NCI-H1417 (cell line): ENCODE measurements at places on chromosomes 11 and 22.
A peak's percentile ranks its signal among the peaks of the same experiment; 100 is the strongest.

GRCh38 chr22:43592476-43592875, 180.7 kb downstream of the MPPED1 start:
- DNase-seq = peak; percentile 9

DNA sequence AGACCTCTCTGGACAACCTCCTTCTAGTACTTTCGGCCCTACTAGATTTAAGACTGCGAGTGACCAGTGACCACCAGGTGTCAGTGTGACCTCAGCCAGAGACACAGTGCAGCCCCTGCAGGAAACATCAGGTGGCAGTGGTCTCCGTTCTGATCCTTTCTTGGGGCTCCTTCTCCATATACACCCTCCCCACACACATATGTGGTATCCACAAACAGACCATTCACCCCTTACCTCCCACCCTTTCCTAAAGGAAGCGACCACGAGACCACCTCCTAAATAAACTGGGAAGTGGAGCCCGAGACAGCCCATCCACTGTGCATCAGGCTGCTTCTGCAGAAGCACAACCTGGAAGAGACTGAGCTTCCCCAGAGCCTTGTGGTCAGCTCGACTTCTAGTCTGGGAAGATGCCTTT, 38.5 kb upstream of the CYP2D6 start:
- DNase-seq = peak; percentile 77

- no peak for DNase-seq
Measured at GRCh38 chr11:41245704-41246398, 213.6 kb downstream of the LRRC4C start.

- DNase-seq = no peak
Measured at GRCh38 chr11:13695886-13696285, 27.4 kb downstream of the FAR1 start.

DNA sequence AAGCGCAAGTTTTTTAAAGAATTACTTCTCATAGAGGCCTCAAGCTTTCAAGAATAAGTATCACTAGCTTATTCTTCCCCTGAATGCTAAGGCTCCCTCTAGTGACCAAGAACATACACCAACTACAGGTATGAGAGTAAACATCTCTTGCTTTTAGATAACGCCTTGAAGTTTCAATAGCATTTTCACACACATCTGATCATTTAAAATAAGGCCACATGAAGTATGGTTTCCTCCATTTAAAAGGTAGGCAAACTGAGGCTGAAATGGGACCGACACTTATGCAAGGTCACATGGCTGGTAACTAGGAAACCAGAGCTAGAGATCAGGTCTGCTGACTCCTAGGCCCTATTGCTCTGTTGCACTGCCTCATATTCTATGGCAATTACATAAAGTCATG, 66.5 kb downstream of the CCDC34 start:
- peak; percentile 56 for DNase-seq

- DNase-seq = no peak
Measured at GRCh38 chr22:32082331-32082730, 39.3 kb downstream of the SLC5A1 start.

- no peak for DNase-seq
Measured at GRCh38 chr11:104763930-104764709, 134.1 kb downstream of the CASP12 start.

- DNase-seq = no peak
Measured at GRCh38 chr11:110028921-110029320, 64.3 kb upstream of the ZC3H12C start.

DNA sequence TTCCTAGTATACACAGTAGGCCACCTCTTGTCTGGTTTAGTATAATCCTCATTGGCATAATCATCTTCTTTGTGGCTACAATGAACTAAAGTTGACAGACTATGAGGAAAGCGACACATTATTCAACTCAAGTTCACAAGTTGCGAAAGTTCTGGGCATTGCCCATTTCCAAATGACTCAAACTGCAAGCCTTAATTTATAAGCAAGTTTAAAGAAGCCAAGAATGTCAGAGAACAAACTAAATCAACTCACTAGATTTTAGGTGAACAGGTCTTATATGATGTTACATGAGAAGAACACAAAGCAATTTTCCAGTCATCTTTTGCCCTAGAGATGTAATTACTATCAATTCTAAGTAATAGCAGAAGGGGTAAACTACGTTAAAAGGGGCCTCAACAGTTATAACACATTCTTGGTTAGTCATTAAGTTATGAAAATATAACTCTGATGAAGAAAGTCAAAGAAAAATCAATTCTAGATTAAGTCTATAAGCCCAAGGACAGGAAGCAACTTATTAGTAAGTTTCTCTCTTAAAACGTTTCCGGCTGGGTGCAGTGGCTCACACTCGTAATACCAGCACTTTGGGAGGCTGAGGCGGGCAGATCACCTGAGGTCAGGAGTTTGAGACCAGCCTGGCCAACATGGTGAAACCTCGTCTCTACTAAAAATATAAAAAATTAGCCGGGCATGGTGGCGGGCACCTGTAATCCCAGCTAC, 21.5 kb downstream of the PICALM start:
- DNase-seq = no peak

DNA sequence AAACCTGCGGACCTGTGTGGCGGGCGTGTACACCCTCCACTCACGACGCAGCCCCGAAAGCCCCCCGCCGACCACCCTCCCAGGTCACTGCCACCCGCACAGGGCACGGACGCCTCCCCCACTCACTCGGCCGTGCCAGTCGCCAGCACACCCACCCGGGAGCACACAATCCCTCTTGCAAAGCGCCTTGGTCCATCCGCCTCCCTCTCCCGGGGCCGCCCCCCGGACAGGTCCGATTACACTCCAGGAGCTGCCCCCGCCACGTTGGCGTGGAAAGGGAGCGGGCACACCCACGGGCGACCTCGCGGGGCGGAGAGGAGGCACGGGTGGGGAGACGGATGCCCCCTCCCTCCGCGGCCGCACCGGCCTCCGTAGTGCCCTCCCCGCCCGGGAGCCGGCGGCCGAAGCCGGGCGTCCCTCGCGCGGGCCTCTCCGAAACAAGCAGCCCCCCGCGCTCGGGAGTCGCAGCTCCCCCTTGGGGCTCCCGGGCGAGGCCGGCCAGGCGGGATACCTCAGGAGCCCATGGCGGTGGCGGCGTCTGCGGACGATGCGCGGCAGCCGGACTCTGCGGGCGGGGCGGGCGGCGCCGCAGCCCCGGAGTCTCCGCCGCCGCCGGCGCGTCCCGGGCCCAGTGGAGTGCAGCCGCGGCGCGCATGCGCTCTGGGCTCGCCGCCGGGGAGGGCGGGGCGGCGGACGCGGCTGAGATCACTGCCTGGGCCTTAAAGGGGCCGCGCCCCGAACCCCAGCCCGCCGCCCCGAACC, at the start of gene TMEM184B:
Gene TMEM184B (minus strand): TSS at position 638 of the 762 bp plus-strand sequence. CDS start 25,049 bp downstream, outside the sequence.
- peak; percentile 68 for DNase-seq

DNA sequence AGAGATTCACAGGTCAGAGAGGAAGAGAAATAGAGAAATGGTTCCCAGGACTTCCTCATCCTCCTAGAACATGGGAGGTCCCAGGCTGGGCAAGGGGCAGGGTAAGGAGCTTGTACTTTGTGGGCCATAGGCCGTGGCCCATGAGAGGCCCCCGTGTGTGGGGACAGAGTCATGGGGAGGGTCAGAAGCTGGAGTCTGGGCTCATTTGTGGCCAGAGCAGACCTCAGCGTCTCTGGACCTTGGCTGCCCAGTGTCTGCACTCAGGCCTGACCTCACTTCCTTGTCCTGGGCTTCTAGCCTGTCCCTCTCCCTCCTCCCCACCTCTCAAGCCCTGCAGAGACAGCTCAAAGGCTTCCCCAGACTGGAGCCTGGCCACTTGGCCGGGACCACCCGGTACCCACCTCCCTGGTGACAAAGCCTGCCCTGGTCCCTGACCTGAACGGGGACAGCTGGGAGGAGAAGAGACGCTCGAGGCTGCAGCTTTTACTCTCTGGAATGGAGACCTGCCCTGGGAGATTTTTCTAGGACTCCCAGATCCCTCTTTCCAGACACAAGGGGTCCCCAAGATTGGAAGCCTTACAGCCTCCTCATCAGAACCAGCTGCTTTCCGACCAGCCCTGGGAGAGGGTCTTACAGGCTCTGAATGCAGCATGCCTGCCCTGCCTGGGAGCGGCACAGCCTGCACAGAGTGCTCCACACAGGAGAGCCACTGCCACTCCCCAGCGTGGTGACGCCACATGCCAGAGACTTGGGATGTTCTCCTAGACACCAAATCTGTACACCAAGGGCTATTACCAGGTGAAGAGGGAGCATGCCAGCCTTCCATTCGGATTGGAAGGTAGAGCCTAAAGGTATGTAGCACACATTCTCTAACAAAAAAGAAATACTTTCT, 569.0 kb upstream of the B3GAT1 start:
- DNase-seq = no peak

DNA sequence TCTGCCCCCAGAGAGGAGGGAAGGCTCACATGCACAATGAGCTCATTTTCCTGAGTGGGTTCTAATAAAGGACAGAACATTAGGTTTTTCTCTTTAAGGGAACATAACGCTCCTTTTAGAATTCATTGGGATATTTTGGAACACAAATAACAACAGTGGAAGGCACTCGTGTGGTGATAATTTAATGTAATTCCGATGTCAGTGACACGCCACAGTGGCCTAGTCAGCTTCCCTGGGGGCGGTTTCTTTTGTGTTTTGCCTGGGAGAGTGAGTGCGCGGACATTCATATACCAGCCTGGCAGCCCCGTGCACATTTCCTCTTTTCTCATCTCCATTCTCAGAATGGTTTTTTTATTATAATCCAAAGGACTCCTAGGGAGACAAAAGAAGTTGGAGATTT, 41.1 kb downstream of the SEZ6L start:
- no peak for DNase-seq

GRCh38 chr22:45598596-45599217, 72.9 kb upstream of the ATXN10 start:
- no peak for DNase-seq

DNA sequence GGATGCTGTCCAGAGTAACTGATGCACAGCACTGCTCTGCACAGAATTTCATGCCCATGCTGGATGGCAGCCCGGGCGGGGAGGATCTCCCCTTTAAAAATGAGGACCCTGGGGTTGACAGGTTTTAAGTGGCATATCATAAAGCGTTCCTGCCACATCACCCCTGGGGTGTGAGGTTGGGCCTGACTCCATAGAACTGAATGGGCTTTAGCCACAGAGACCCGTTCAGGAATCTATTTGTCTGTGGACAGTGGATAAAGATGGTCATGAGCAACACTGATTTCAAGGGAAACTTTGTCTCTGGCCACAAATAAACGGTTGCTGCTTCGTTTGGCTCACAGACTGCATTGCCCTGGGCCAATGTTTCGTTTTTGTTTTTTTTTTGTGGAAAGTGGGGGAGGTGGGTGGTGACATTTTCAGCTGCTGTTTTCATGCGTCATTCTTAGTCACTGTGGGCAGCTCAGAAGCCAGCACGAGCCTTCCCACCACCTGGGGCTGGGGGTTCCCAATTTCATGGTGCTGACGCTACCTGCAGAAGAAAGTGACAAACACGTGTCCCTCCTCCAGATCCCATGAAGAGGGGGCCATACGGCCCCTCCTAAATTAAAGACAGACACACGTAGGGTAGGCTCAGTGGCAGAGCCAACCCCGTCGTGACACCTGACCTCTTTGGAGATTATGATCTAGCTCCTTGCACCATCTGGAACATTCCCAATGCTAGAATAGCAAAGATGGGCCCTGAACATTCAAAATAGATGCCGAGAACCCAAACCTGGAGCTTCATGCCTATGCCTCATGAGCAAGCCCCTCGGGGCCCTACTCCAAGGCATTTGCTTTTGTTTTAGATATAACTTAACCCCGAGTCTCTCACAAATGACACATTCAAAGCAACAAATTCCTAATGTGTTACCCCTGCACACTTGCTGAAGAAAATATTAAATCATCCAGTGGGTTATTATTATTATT, 54.8 kb upstream of the PHF21B start:
- DNase-seq = no peak

DNA sequence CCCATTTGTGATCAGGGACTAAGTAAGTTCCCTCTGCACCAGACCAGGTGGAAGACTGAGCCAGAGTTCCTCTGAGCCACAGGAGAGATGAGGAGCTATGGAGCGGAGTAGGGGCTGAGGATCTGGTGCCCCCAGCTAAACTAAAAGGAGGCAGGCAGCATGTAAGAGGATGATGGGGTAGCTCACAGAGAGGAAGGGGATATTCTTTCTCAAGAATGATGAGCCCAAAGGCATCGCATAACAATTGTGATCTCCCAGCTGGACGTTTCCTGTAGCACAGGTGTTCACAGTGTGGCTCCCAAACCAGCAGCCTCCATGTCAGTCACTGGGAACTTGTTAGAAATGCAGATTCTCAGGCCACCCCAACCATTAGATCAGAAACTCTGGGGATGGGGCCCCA, 24.4 kb downstream of the ADAMTS8 start:
- DNase-seq = no peak

DNA sequence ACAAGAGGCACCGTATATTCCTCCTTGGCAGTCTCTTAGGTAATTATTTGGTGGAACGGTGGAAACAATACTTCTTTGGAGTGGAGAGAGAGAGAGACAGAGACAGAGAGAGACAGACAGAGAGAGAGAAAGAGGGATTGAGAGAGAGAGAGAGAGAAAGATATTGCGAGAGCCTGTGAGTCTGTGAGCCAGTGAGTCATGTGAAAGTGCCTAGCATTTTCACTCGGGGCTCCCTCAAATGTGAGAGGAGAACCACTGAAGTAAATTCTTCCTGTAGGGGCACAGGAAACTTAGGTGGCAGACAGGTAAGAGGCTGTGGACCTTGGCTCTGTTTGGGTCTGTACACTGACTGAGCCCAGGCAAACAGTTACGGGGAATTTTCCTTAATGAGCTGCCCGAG, 31.6 kb upstream of the SNX19 start:
- no peak for DNase-seq

DNA sequence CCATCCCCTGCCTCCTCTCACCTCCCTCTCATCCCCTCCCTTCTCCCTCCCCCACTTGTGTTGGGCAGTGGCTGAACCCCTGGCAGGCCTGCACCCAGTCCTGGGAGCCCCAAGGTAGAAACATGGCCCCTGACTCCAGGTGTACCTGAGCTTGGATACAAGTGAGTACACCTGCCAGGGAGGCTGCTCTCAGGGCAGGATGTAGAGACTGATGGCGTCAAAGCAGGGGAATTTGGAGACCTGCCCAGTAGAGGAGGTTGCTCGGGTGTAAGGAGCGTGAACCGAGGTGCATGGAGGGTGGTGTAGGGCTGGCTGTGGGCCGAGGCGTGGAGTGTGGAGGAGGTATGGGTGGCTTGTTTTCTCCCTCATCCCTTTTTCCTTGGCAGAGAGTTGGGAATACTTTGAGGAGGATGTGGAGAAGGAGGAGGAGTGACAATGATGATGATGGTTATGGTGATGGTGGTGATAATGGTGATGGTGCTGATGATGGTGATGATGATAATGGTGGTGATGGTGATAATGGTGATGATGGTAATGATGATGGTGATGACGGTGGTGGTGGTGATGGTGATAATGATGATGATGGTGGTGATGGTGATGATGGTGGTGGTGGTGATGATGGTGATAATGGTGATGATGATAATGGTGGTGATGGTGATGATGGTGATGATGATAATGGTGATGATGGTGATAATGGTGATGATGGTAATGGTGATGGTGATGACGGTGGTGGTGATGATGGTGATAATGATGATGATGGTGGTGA, 12.3 kb downstream of the MRGPRG start:
- no peak for DNase-seq
